Hematopoietic multipotent progenitor cell (in vitro differentiated cells): ENCODE measurements at places on chromosomes 11 and 22. TPM values are rescaled to one million over a fixed set of nuclear protein-coding genes. Genes with fewer than 3 reads are reported as not detected.
A peak's percentile ranks its signal among the peaks of the same experiment; 100 is the strongest.

GRCh38 chr22:20750461-20751184, 23.3 kb upstream of the SERPIND1 start:
- DNase-seq = no peak

SEPTIN5 gene
- 79.4 TPM for total RNA-seq

DNA sequence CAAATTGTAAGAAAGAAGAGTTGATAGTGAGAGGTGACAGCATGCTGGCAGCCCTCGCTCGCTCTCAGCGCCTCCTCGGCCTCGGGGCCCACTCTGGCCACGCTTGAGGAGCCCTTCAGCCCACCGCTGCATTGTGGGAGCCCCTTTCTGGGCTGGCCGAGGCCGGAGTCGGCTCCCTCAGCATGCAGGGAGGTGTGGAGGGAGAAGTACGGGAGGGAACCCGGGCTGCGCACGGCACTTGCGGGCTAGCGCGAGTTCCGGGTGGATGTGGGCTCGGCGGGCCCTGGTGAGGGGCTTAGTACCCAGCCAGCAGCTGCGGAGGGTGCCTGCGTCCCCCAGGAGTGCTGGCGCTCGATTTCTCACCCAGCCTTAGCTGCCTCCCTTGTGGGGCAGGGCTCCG, 539.7 kb upstream of the CCDC179 start:
- no peak for DNase-seq

DNA sequence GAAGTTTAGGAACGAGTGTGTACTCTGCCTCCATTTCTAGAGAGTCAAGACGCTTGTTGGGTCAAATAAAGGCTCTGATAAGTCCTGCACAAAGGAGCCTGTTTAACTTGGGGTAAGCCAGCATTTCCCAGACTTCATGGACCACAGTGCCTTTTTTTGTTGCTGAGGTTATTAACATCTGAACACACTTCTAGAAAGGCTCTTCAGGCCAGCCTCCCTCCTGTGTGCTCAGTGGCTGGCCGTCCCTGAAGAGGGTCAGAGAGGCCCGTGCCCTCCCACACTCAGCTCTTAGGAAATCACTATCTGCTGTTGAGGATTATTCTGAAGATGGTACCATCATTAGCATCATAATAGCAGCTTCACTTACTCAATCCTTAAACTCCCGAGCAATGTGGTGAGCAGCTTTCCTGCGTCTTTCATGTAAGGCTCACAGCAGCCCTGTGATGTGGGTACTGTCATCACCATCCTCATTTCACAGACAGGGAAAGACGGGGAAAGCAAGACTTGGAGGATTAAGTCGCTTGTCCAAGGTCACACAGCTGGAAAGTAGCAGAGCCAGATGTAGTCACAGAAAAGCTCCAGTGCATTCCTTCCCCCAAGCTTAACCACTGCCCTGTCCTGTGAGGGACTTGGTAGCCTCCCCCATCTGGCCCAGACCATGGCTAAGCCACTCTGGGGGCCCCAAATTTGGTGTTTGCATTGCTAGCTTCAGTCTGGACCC, 71.3 kb downstream of the TSPAN18 start:
- DNase-seq = no peak

- no peak for DNase-seq
These were observed 127.9 kb upstream of the SYT13 start for GRCh38 chr11:45414088-45414487.

GRCh38 chr11:34640050-34640923, 19.4 kb downstream of the EHF start:
- DNase-seq = no peak

- DNase-seq = no peak
These were observed 21.1 kb upstream of the RDX start for GRCh38 chr11:110317516-110317932.

KDM2A gene
- 67.9 TPM for total RNA-seq

DNA sequence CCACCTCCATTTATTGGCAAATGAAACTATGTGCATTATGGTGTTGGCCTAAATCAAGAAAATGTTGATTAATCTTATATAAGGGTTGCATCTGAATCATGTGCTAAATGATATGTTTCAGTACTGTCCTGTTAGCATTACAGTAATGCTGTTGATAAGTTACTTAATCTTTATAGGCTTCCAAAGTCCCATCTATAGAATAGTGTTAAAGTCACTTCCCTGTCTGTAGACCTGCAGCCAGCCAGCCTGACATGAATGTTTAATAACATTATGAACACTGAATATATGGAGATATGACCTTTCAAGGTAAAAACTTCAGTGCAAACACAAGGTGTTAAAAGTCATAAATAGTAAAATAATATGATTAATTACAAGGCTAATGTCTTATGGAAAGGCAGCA, 3.6 kb upstream of the TOM1 start:
- DNase-seq = no peak

- no peak for DNase-seq
These were observed 256.4 kb downstream of the NTM start for GRCh38 chr11:131626788-131627187.

DNA sequence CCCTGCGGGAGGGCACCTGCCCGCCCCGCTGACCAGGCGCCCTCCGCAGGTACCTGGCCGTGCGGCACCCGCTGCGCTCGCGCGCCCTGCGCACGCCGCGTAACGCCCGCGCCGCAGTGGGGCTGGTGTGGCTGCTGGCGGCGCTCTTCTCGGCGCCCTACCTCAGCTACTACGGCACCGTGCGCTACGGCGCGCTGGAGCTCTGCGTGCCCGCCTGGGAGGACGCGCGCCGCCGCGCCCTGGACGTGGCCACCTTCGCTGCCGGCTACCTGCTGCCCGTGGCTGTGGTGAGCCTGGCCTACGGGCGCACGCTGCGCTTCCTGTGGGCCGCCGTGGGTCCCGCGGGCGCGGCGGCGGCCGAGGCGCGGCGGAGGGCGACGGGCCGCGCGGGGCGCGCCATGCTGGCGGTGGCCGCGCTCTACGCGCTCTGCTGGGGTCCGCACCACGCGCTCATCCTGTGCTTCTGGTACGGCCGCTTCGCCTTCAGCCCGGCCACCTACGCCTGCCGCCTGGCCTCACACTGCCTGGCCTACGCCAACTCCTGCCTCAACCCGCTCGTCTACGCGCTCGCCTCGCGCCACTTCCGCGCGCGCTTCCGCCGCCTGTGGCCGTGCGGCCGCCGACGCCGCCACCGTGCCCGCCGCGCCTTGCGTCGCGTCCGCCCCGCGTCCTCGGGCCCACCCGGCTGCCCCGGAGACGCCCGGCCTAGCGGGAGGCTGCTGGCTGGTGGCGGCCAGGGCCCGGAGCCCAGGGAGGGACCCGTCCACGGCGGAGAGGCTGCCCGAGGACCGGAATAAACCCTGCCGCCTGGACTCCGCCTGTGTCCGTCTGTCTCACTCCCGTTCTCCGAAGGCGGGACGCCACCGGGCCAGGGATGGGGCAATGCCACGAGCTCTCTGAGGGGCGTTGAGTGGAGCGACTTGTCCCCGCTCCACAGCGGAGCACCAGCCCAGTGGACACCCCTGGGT, 1.8 kb downstream of the GALR3 start:
- peak; percentile 51 for DNase-seq

RIMBP3C gene
- total RNA-seq = 5.9 TPM

PHF21A gene
- 14.8 TPM for total RNA-seq

DNA sequence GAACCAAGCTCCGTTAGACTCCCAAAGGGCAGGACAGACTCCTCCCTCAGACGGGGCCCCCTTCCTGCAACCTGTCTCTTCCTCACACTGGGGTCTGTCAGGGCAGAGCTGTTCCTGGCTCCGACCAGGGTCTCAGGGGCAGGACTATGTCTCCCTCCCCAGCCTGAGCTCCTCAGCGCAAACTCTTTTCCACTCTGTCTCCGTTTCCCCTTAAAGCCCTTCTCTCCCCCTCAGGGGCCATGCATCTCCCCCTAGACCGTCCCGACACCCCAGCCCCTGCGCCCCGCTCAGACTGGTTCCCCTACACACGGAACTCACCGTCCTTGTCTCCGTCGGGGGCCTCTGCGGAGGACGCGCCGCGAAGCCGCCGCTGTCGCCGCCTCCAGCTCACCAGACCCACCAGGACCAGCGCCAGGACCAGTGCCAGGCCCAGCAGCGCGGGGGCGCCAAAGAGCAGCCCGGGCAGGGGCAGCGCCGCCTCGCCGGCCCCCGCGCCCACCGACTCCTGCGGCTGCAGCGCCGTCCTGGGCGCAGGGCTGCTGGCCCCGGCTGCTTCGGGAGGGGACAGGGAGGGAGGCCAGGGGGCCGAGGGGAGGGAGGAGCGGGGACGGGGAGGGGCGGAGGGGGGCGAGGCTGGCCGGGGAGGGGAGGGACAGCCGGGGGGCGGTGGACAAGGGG, 684 bp downstream of the TNFRSF13C start:
- DNase-seq = no peak

DNA sequence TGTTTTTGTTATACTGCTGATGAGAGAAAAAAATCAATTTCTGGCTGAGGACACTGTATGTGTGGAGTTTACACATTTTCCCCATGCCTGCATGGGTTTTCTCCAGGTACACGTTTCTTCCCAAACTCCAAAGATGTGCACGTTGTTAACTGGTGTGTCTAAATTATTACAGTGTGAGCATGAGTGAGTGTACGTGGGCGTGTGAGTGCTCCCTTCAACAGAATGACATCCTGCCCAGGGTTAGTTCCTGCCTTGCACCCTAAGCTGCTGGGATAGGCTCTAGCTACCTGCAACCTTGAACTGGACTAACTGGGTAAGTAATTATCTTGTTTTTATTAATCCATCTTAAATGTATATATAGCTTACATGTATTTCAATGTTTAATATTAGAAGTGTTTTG, 5.5 kb downstream of the NPAT start:
- DNase-seq = no peak

- DNase-seq = peak; percentile 52
These were observed 38.6 kb upstream of the BMAL1 start for GRCh38 chr11:13238879-13239514.

- no peak for DNase-seq
These were observed 33.3 kb upstream of the ZC3H12C start for GRCh38 chr11:110059706-110060463.

GRCh38 chr11:113553235-113553634, 78.0 kb upstream of the DRD2 start:
- DNase-seq = no peak

GRCh38 chr22:50015451-50016307, 3.1 kb upstream of the IL17REL start:
- no peak for DNase-seq

- no peak for DNase-seq
These were observed 44.9 kb upstream of the ETS1 start for GRCh38 chr11:128632141-128632791.

DNA sequence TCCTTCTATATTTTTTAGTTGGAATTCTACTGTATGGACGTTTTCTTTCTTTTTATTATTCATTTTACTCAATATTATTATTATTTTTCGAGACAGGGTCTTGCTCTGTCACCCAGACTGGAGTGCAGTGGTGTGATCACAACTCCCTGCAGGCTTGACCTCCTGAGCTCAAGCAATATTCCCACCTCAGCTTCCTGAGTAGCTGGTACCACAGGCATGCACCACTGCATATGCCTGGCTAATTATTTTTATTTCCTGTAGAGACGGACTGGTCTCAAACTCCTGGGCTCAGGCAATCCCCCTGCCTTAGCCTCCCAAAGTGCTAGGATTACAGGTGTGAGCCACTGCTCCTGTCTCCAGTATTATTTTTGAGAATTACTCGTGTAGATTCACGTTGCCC, 34.0 kb upstream of the CCDC134 start:
- DNase-seq = no peak

GRCh38 chr11:10478574-10479550, 23.8 kb downstream of the AMPD3 start:
- no peak for DNase-seq

DNA sequence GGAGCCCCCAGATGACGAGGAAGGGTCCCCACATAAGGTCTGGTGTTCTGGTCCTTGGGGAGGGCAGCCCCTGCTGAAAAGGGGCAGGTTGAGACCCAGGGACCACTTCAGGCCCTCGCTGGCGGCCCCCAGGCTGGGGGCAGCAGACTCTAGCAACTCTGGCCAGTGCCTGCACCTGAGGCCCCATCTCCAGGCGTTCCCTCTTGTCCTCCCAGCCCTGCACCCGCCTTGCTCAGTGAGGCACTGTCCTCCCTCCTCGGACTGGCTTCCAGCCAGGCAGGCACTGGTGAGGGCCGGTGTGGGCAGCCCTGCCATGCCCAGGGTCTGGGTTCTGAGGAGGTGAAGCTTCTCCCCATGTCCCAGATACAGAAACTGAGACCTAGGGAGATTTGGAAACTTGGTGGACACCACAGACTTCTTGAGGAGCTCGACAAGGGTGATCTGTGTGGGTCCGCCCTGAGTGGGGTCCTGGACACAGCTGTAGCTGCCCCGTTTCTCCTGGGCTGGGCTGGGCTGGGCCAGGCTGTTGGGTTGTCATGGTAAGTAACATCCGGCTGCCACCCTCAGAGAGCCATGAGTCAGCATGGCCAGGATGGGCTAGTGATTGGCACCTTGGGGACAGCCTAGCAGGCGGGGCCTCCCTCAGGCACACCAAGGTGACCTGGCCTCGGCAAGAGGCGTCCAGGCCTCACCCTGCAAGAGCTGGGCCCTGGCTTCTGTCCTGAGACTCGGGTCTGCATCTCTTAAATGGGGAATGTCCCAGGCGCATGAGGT, 11.1 kb upstream of the PHLDA2 start:
- DNase-seq = peak; percentile 85

TNNT3 gene
- 3.2 TPM for total RNA-seq

DNA sequence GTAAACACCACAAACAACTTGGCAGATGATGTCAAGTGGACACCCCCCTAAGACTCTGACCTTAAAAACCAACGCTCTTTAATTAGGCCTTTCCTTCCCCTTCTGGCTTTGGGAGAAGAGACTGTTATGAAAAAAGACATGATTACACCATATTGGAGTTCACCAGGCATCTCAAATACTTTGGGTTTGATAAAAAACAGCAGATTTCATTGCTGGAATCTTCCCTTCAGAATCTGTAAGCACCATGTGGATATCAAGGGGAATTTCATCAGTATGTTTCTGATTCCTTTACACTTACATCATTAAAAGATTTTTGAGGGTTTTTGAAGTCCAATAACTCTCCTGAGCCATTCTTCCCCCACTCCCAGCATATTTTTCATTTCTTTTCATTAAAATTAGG, 85.6 kb downstream of the KIRREL3 start:
- DNase-seq = no peak
